ENCODE measurements at places on chromosomes 11 and 22.
A peak's percentile ranks its signal among the peaks of the same experiment; 100 is the strongest.

- DNase-seq: no peak
Measured at GRCh38 chr22:38032681-38033521, 24.3 kb upstream of the PICK1 start.

GRCh38 chr11:37504921-37505320, 906.9 kb upstream of the RAG2 start:
- no peak for DNase-seq

GRCh38 chr11:120324932-120325810, at the start of gene TLCD5:
TLCD5 (plus strand) TSS chr11:120325299; CDS start chr11:120327442, 2,143 bp downstream.
- DNase-seq: peak; percentile 48

DNA sequence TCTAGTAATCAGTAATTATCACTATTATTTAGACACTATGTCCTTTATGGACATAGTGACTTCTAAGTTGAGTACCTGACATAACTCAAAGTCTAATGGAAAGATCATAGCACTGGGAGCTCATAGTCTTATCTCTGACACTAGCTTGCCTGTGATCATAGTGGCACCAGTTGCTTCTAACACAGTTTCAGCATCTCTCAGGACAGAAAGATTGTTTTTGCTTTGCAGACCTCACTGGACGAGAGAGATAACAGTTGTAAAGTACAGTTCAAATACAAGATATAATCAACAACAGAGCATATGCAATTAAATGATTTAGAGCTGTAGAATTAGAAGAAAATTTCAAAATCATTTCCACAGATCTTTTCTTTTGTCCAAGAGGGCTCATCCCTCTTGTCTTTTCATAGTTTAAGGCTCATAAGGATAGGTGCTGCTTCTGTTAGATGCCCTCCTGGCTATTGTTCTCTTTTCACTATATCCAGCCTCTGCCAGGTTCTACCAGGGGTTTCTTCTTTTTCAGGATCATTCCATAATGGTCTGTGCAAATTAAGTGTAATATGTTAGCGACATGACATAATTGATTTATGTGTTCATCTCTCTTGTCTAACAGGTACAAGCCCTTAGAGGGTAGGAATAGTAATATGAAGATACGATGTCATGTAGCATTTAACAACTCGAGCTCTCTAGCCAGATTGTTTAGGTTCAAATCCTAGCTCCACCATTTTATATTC, 1175.4 kb upstream of the TENM4 start:
- no peak for DNase-seq

- DNase-seq: no peak
Measured at GRCh38 chr11:15849257-15849656, 507.1 kb downstream of the SOX6 start.

DNA sequence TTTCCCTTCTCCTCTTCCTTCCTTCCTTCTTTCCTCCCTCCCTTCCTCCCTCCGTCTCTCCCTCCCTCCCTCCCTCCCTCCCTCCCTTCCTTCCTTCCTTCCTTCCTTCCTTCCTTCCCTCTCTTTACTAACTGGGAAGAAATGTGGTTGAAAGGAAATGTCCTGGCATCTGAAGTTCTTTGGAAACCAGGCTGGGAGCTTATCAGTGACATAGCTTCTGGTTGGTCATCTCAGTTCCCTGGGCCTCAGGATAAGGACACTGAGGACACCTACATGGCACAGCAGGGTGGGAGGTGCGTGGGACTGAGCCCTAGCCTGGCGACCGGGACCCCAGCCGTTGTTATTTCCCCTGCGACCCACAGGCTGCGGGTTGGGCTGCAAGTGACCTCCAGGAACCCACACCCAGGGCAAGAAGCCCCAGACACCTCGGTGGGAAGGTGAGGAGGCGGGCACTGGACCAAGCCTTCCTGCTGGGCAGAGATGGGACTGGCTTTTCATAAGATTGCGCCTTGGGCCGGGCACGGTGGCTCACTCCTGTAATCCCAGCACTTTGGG, 1486.5 kb downstream of the TBC1D22A start:
- DNase-seq: no peak

GRCh38 chr11:91350931-91351330, 873.7 kb upstream of the FAT3 start:
- DNase-seq: no peak

DNA sequence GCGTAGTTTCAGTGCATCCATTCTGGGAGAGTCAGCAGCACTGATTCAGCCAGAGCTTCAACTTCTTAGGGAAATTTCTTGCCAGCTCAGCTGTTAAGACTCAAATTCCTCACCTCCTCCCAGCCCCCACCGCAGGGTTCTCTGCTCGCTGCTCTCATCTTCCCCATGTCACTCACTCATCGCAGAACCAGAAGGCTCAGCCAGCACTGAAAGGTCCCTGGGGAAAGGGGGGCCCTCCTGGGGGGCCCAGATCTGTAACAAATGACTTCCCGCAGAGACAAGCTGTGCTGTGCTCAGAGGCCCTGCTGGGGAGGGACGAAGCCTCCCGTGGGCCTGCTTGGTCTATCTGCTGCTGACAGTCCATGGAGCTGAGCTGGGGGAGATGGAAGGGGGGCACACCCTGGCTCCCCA, 220.6 kb downstream of the NTM start:
- no peak for DNase-seq

DNA sequence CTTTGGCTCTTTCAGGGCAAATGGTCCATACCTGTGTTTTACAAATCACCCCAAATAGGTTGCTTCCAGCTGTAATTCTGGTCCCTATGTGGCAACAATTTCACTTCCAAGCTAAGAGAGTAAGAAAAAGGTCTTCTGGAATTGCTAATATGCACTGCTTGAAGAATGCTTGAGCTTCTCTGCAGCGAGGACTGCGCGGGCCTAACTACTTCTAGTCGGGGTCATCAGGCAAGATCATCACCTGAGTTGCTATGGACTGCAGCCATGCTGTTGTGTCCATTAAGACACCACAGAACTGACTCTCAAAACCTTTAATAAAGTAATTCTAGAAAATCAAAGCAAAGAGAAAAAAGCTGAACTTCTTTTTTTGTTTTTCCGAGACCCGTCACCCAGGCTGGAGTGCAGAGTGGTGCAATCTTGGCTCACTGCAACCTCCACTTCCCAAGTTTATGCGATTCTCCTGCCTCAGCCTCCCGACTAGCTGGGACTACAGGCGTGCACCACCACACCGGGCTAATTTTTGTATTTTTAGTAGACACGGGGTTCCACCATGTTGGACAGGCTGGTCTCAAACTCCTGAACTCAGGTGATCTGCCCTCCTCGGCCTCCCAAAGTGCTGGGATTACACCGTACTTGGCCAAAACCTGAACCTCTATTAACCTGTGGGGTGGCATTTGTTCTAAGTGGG, 2.2 kb downstream of the JOSD1 start:
- no peak for DNase-seq

- DNase-seq: peak; percentile 40
Measured at GRCh38 chr22:39600491-39601179, 30.1 kb downstream of the CACNA1I start.

- DNase-seq: no peak
Measured at GRCh38 chr22:22901578-22902218, 14.1 kb downstream of the IGLL5 start.

GRCh38 chr11:127651175-127651887, 650.8 kb upstream of the KIRREL3 start:
- no peak for DNase-seq

DNA sequence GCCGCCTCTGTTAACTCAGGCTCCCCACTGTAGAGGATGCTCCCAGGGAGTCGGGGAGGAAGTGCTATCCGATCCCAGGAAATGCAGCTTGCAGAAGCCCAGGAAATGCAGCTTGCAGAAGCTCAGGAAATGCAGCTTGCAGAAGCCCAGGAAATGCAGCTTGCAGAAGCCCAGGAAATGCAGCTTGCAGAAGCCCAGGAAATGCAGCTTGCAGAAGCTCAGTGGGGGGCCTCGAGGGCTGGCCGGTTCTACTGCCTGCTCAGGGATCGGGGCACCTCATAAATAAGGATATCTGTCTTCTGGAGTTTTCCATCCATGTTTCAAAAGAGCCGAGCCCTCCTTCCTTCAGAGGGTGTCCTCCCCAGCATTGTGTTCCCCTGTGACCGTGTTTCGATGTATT, 25.1 kb upstream of the SMIM38 start:
- no peak for DNase-seq

DNA sequence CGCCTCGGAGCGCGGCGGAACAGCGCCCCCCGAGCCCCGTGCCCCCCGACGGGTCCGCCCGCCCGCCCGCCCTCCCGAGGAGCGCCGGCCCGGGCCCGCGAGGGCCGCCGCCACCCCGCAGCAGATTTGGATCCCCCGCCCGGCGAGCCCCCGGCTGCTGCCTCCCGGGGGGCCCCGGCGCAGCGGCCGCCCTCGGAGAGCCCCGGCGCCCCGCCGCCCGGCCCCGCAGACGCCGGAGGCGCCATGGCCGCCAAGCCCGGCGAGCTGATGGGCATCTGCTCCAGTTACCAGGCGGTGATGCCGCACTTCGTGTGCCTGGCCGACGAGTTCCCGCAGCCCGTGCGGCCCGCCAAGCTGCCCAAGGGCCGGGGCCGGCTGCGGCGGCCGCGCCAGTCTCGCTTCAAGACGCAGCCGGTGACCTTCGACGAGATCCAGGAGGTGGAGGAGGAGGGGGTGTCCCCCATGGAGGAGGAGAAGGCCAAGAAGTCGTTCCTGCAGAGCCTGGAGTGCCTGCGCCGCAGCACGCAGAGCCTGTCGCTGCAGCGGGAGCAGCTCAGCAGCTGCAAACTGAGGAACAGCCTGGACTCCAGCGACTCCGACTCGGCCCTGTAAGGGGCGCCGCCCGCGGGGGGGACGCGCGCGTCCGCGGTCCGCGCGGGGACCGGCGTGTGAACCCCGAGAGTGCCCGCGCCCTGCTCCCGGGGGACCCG, 380 bp downstream of the C11orf96 start:
- no peak for DNase-seq

DNA sequence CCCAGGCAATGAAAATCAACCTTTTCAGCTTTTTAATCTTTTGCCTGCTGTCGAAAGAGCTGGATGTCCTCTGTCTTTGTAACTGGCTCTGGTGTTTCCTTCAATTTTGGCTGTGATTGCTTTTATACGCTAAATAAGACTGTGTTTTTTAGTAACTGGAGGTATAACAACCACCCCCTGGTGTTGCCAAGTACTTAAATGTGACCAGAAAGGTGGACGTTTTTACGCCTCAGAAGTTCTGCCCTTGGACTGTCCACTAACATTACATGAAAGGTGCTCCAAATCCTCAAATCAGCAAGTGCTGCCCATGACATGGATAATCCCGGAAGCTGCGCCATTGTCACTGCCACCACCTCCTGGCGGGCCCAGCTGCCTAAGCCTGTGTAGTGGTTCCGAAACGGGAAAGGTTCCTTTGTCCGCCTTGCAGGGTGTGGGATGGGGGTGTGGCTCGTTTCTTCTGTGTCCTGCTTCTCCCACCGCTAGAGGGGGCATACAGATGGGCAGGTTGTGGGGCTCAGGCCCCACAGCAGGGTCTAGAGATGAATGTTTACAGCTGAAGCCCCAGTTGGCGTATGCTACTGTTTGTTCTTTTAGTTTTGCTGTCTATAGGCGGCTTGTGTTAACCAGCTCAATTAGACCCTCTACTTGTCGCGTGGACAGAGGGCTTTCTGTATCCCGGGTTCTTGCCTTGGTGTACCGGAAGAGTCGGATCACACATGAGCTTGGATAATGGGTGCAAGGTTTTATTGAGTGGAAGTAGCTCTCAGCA, 82.2 kb upstream of the SEPTIN5 start:
- DNase-seq: peak; percentile 33

DNA sequence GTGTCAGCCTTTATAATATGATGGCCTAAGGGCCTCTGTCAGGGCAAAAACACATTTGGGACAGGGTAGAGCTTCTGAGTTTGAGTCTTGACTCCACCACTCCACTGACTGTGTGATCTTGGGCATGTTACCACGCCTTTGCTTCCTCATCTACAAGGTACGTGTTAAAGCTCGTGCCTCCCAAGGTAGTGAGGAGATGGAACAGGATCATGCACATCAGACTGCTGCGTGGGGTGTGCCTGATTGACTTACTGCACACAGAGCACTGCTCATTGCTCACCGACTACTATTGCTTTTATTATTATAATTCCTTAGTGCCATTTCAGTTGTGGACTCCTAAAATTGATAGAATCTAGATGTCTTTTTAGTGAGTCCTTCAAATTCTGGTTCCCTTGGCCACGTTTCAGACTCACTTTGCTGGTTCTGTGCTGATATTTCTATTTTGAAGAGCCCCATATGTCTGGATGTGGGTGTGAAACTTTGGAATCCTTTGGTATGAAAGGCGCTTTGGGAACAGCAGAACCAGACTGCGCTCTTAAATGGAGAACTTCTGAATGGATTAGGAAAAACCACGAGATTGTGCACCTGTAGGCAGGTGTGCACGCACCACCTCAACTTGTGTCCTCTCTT, 44.1 kb upstream of the RAB1B start:
- DNase-seq: no peak

- DNase-seq: no peak
Measured at GRCh38 chr11:44316659-44317240, 6.8 kb upstream of the ALX4 start.

DNA sequence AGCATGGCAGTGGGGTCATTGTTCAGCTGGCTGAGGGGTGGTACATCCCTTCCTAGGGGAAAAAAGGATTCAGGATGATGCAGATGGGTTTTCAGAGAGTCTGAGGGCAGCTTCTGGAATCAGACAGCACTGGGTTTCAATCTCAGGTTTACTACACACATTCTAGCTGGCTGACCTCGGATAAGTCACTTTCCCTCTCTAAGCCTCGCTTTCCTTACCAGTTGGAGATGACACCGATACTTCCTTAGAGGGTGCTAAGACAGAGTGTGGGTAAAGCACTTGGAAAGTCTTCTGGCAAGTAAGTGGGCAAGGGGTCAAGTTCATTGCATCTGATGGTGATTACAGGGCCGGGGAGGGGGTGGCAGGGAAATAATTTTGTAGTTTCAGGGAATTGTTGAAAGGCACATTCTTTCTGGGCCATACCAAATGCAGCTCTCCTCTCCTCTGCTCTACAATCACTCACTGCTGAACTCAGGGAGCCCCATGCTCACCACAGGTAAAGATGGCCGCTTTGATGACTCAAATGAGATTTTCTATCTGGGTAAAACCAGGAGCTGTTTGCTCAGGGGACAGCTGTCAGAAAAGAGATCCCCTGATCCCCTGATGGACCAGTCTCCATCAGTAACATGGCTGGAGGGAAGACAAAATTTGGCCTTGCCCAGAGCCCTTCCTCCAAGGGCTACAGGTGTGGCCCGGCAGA, 6.5 kb upstream of the MIAT start:
- DNase-seq: no peak

DNA sequence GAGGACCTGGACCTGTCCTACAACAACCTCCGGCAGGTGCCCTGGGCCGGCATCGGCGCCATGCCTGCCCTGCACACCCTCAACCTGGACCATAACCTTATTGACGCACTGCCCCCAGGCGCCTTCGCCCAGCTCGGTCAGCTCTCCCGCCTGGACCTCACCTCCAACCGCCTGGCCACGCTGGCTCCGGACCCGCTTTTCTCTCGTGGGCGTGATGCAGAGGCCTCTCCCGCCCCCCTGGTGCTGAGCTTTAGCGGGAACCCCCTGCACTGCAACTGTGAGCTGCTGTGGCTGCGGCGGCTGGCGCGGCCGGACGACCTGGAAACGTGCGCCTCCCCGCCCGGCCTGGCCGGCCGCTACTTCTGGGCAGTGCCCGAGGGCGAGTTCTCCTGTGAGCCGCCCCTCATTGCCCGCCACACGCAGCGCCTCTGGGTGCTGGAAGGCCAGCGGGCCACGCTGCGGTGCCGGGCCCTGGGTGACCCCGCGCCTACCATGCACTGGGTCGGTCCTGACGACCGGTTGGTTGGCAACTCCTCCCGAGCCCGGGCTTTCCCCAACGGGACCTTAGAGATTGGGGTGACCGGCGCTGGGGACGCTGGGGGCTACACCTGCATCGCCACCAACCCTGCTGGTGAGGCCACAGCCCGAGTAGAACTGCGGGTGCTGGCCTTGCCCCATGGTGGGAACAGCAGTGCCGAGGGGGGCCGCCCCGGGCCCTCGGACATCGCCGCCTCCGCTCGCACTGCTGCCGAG, 1.5 kb downstream of the LRFN4 start:
- no peak for DNase-seq
